ENCODE measurements at places on chromosomes 7 and 10. TPM values are rescaled to one million over a fixed set of nuclear protein-coding genes. Genes with fewer than 3 reads are reported as not detected.

OPTN gene
- total RNA-seq: 196 TPM

GNAT3 gene
- total RNA-seq: not detected

PPP1R3A gene
- not detected for total RNA-seq

DNA sequence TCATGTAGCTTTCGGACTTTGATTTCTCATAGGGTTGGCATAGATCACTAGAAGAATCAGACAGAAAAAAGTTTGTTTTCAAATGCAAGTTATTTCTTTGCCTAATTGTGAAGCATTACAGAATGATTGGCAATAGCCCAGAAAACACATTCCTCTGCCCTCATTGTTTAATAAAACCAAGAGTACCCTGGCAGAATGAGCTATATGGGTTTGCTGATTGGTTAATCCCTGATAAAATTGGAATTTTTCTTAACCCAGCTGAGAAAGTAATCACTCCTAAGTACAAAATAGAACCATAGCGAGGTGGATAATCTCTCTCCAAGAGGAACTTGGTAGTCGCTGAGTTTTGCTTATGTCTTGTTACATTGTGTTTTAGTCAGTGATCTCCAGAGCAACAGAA, 30.9 kb upstream of the CREB5 start:
- H3K4me1 ChIP-seq: no peaks in the 10 kb centered on the region
- no peaks in the 10 kb centered on the region for H3K27me3 ChIP-seq
- DNase-seq: no peak
- no peak overlapping the region for H3K4me3 ChIP-seq
- no peaks in the 10 kb centered on the region for H3K36me3 ChIP-seq

GRCh38 chr7:5442757-5443305, 19.2 kb upstream of the TNRC18 start:
- no peak for DNase-seq
- H3K27me3 ChIP-seq: no peaks in the 10 kb centered on the region
- no peak overlapping the region for H3K4me3 ChIP-seq
- no peaks in the 10 kb centered on the region for H3K36me3 ChIP-seq
- no peaks in the 10 kb centered on the region for H3K4me1 ChIP-seq
- no peak overlapping the region for H3K27ac ChIP-seq
